ENCODE measurements at places on chromosomes 3 and 15.

DNA sequence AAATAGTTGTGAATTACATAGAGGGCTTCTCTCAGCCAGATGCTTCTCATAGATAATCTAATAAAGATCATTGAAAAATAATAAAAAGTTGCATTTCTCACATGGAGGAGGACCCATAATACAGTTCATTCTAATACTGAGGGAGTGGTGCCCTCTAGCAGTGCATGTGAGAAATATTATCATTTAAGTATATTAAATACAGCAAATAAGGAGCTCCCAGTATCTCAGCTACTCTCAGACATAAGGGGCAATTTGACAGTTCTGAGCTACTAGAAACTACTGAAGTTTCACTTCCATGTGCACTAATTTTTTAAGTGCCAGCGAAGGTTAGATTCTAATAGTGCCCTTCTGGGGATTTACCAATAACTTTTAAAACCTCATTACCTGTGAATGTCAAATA is 188.3 kb downstream of the IL5RA start:
- peak; percentile 6 for DNase-seq

GRCh38 chr3:40771112-40771511 is 246.4 kb downstream of the ZNF621 start:
- DNase-seq: no peak

GRCh38 chr3:158404131-158404718 is 166.8 kb upstream of the MLF1 start:
- no peak for DNase-seq

- no peak for DNase-seq
These were observed 4.7 kb downstream of the EHD4 start for GRCh38 chr15:41967506-41968206.

GRCh38 chr3:38137615-38138348 is 679 bp upstream of the MYD88 start:
- DNase-seq: no peak

DNA sequence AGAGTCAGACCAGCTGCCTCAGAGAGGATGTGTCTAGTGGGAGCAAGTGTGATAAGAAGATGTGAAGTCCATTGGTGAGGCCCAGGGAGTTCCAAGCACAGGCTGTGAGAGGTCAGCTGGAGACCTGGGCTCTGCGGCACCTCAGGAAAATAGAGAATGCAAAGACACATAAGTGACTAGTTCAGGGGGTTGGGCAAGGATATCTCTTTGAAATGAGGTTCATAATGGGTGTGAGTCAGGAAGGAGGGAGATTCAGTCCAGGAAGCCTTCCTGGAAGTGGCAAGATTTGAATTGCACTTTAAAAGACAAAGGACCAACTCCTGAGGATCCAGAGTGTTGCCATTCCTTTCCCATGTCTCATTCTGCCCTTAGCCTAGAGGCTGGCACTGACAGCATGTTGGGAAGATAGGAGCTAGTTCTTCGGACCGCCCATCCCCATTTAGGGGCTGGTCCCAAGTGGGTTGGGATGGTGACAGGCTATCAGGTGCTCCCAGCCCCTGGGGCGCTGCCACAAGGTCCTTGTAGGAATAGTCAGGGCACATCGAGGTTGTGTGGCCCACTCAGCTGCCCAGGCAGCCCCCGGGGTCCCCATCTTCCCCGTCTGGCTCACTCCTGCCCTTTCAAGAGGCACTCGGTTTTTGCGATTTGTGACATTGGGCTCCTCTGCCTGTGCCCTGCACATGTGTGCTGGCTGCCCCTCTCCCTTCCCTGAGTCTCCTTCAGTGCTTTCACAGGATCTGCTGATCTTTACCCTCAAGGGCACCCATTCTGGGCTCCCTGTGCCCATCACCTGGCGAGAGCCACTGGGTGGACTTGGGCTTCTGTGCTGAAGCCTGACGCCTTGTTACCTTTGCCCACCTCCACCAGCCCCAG is 23.7 kb downstream of the ESYT3 start:
- no peak for DNase-seq

DNA sequence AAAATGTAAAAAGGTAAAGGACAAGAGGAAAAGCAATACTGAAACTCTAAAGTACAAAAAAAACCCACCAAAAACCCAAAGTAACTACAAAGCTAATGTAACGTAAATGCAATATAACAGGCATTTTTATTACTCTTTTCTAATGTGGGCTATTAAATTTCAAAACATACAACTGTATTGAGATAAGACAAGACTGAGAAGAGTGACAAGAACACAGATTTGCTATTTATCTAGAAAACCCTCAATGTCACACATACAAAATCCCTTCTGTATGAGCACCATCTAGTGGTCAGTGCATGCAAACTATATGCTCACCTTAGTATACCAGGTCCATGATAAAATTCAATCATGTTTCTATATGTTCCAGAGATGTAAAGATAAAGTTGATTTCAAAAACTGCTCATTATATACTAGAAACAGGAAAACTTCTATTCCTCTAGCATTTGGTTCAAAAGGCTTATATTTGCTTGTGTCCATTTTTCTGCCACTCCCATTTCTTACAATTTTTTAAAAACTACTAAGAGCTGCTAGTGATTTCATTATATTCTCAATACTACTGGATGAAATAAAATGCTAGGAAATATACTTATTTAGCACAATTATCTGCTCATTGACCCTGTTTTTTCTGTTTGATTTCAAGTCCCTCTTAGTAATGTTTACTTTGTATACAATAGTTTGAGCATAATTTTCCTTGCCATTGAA is 111.4 kb downstream of the DLG1 start:
- peak; percentile 21 for DNase-seq

All from left renal pelvis (tissue), 4 donors.